Activated naive CD4-positive, alpha-beta T cell (primary cell): ENCODE measurements at places on chromosomes 6 and 20.

DNA sequence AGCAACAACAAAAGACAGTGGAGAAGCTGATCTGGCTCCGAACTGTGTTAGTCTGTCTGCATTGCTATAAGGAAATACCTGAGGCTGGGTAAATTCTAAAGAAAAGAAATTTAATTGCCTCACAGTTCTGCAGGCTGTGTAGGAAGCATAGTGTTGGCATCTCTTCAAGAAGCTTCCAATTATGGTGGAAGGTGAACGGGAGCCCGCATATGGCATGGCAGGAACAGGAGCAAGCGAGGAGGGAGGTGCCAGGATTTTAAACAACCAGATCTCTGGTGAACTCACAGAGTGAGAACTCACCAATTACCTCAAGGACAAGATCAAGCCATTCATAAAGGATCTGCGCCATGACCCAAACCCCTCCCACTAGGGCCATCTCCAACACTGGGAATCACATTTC is 293.5 kb downstream of the SMOC2 start:
- DNase-seq: no peak

GRCh38 chr20:6499566-6499965 is 267.9 kb upstream of the BMP2 start:
- no peak for DNase-seq

DNA sequence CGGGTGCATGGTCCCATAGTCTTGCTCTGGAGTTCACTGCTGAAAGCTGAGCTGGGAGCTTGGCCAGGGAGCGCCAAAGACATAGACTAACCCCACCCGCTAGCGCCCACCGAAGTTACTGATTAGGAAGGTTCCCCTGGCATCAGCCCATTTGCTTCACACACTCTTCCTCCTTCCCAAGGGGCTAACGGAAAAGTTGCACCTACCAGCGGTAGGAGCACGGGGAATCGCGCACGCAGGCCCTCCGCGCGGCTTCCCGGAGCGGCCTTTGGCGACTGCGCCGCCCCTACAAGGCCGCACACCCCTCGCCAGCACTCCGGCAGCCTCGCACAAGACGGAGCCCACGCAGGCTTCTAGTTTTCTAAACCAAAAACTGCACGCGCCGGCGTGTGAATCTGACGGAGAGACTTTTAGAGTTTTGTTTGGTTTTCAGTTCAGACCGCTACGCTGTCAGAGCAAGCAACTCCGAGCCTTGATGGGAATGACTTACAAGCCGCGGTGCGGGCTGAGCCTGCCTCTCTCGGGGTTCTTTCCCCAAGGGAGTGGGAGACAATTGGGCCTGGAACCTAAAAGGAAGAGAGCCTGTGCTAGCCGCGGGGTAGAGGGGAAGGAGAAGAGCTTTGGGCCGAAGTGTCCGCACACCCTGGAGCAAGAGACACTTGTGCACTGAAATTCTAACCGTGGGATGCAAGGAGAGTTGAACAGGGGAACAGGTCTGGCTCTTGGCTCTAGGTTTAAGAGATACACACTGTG is 891 bp upstream of the POU3F2 start:
- DNase-seq: no peak

GRCh38 chr6:135322427-135323201 is 141.5 kb downstream of the MYB start:
- no peak for DNase-seq

- no peak for DNase-seq
Observed at GRCh38 chr20:6606651-6607050, 160.8 kb upstream of the BMP2 start.

GRCh38 chr6:143000811-143001210 is 55.8 kb upstream of the HIVEP2 start:
- no peak for DNase-seq

GRCh38 chr20:46710153-46710913 is 884 bp downstream of the SLC2A10 start:
- no peak for DNase-seq

DNA sequence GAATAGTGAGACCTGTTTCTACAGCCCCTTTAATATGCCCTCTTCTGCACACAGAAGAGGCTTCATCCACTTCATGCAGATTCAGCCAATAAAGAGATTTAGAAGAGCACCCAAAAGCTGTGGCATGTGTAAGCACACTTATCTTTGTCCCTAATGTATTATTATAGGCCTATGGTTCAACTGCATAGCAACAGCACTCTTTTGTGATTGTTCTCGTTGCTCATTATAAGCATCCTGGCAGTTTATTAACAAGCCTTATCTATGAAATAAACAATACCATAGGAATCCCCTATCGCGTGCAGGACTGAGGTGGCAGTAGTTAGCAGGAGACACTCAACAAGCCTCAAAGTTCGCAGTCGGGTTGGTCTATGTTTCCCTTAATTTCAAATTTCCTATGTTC is 138.5 kb upstream of the BEND6 start:
- DNase-seq: no peak

GRCh38 chr6:140061110-140062042 is 686.9 kb upstream of the CITED2 start:
- no peak for DNase-seq

DNA sequence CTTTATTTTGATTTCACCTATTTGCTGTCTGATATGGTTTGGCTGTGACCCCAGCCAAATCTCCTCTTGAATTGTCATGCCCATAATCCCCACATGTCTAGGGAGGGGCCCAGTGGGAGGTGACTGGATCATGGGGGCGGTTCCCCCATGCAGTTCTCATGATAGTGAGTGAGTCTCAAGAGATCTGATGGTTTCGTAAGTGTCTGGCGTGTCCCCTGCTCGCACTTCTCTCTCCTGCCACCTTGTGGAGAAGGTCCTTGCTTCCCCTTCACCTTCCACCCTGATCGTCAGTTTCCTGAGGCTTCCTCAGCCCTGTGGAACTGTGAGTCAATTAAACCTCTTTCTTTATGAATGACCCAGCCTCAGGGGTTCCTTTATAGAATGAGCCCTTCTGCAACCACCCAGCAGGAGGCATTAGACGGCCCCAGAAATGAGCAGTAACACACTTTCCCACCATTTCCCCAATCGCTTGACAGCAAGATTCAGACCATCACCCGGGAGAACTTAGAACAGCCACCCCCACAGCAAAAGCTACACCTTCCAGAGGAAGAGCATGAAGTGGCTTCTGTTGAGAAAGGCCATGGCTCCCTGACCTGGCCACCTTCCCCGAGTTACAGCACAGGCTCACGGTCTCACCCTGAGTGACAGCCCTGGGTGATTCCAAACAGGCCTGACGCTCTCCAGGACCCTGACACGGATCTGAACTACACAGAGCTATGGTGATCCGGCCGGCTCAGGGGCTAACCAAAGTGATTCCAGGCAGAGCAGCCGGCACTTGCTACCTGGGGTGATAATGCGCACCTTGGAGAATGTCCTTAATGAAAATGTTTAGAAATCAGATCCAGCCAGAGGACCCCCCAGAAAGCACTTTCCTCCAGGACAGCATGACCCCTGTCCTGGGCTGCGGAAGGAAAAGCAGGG is 131.2 kb upstream of the CDH4 start:
- DNase-seq: no peak

GRCh38 chr6:7821426-7821825 is 89.2 kb downstream of the TXNDC5 start:
- DNase-seq: no peak

DNA sequence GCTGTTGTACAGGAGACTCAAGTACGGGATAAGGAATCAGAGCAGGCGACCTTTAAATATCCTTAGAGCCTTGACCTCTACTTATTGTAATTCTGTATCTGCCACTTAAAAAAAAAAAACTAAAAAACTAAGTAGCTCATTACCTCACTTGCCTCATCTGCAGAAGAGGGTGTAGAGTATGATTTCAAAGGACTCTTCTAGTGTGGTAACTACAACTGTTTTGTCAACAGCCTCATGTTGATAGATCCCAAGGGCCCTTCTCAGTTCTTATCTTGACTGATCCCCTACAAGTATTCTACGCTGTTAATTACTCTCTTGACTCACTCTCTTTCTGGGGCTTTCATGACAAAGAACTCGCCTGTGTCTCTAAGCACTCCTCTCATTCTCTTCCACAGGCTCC is 16.7 kb upstream of the PDYN start:
- DNase-seq: no peak

DNA sequence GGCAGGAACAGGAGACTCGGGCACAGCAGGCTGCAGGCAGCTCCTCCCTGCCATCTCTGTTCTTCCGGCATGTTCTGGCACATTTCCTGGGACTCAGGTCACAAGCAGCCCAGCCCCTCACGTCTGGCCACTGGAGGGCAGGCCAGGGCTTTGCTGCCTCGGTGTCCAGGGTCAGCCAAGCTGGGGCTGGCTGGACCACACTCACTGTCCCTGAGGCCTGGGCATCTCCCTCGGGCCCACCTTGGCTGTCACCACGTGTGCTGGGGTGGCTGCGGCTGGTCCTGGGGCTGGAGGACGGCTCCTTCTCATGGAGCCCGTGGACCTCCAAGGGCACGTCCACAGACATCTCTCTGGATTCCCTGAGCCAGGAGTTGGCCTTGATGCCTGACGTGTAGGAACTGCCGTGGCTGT is 18.5 kb downstream of the FRMD1 start:
- DNase-seq: no peak

DNA sequence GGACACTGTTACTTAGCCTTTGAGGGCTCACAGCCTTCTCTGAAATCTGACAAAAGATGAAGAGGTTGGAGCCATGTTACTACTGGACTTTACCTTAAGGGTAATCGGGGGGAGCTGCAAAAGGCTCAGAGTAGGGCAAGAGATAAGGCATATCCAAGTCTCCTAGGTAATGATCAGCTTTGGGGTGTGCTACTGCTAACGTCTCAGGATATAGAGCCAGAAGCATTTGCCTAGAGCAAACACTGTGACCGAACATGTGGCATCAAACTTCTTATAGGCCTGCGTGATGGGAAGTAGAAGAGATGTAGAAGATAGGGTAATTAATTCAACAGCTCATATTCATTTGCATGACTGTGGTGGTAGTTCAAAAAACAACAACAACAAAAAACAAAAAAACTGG is 11.1 kb downstream of the UBE2V1 start:
- DNase-seq: no peak

- DNase-seq: no peak
Observed at GRCh38 chr20:25310921-25311728, 63.2 kb downstream of the PYGB start.

DNA sequence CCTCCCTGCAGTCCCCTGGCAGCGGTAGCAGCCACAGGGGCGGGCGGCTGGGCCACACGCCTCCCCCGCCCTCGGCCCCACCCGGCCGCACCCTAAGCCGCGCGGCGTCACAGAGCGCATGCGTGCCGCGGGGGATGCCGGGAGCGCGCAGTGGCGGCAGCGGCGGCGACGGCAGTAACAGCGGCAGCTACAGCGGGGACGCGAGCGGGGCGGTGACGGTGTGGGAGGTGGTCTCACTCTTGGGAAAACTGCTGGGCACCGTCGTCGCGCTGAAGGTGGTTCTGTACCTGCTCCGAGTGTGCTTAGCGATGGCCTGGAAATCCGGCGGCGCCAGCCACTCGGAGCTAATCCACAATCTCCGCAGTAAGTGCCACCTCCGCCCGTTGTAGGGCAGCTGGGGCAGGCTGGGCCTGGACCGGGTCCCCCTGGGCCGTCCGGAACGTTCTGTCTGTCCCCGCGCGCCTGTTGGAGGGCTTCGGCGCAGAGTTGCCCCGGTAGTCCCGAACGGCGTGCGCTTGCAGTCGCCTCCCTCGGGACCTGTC is at the start of gene PCMT1:
TSS of gene PCMT1 (plus strand) at position 148 of the 542 bp plus-strand sequence. CDS start at position 309, 161 bp downstream.
- peak; percentile 68 for DNase-seq

DNA sequence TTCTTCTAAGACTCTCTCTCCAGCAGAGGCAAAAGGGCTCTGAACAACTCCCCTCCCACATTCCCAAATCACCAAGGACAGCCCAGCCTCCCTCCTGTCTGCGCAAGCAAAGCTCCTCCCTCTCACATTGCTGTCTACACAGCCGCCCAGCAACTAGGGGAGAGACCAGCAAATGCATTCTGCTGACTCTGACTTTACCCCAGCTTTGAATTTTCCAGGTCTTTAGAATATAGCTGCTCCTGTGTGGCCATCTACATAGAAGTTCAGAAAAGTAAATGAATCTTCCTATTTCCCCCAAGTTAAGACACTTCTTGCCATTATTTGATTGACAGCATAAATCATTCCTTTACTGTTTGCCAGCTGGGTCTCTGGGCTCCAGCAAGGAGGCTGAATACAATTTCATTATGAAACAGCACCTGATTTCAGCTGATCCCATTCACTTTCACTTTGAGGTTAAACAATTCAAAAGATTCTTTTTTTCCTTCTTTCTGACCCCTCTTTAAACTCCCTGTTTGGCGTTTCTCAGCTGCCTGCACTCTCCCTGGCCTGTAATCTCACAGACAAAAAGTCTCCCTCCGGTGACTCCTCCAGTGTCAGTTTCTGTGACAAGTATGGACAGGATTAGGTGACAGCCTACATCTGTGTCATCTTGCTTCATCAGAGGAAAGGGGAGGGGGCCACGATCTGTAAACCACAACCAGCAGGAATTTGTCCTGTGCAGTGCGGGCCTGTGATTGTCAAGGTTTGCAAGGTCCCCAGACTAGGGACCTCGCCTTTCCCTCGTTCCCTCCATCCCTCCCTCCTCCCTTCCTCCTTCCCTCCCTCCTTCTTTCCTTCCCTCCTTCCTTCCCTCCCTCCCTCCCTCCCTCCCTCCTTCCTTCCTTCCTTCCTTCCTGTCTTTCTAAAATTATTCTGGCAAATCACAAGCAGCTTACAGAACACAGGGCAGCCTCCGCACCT is 205.6 kb upstream of the RIN2 start:
- no peak for DNase-seq

DNA sequence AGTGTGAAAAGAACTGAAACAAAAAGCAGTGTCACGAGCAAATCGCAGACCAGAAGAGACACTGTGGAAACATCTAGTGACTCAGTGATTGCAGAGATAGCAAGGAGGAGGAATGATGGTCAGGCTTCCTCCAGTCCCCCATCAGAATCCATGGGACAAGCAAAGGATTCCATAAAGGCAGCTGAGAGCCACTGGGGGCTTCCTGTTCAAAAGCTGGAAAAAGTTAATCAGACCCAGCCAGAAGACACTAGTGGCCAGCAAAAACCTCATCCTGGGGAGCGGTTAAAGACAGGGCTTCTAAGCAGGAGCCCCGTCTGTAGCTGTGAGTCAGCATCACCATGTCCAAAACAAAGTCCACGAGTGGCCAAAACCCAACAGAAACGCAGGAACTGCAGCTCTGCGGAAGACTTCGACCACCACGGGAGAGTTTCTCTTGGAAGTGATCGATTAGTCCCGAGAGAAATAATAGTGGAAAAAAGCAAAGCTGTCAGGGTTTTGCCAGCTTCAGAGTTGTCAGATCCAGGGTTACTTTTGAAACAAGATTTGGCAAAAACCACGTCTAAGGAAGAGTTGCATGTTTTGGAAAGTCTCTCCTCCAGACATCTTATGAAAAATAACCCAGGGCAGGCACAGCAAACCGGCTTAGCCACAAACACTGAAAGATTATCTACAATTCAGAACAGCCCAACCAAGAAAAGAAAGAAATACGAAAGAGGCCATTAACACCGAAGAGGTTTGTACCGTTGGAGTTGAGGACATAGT is 51.0 kb downstream of the JAG1 start:
- no peak for DNase-seq

DNA sequence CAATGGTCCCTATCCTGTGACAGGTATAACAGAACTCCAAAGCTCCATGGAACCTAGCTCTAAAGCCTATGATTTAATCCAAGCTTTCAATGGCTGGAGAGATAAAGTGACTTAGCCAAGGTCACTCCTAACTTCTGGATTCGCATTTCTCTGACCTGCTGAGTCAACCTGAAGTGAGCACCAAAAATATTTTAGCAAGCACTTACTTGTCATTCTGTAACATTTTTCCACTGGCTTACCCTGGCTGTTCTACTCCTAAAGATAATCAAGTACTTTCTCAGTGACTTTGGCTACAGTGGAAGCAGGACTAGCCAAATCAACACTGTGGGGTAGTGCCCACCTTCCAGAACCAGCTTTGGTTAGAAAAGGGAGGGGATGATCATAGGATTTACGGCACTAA is 188.3 kb downstream of the OGFRL1 start:
- no peak for DNase-seq
